Activated CD4-positive, CD25-positive, alpha-beta regulatory T cell treated with anti-CD3 and anti-CD28 coated beads, Interleukin-2, amount 50 U/mL, for 72 hours (primary cell): ENCODE measurements at places on chromosomes 7 and 10.

DNA sequence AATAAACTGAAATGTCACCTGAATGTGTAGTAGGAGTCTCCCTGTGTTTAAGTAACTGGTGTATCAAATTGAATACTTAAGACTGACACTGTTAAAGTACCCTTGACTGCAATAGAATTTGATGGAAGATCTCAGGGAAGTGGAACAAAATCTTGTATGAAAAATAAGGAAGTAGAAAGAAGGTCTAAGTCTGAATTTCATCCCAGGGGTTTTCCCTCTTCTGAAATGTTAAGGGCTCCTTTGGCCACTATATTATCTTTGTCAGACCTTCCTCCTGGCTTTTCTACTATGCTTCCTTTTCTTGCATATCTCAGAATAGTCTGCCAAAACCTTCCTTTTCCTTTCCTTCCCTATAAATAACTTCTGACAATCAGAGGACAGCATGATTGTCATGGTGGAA is 59.6 kb downstream of the BLNK start:
- DNase-seq = no peak

DNA sequence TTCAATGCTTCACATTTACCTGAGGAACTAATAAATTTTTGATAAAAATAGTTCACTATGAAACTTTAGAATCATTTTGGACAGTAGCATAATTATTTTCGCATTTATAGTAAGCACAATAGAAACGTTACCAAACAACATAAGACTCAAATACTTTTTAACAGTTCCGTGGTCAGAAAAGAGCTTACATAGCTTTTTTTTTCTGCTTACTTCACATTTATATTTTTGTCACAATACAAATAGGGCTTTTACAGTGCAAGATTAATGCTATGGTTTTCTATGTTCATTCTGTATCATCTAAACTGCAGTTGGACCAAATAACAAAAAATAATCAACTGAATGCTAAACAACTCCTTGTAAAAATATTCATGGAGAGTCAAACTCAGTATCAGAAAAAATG is 26.5 kb upstream of the RHOBTB1 start:
- no peak for DNase-seq

DNA sequence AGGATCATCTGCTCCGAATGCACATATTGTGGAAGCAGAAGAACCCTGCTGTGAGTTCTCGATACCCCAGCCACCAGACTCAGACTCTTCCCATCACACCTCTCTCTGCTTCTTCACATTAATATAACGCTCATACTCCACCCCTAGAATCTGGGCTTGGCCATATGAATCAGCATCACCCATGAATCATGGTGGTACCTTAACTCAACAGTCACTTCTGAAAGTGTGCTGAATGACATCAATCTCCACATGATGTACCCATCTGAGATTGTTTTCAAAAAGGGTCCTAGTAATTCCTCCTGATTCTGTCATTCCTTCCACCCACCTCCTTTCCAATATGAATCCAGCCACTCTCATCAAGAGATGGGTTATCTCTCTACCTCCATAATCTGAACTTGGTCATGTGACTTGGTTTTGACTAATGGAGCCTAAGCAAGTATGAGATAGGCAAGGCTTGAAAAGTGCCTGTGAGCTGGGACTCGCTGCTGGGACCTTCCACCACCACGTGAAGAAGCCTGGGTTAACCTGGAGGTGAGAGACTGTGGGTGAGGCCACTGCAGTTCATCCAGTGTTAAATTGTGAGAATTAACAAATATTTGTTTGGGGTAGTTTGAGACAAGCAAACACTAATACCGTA is 15.4 kb downstream of the YWHAG start:
- DNase-seq = no peak

DNA sequence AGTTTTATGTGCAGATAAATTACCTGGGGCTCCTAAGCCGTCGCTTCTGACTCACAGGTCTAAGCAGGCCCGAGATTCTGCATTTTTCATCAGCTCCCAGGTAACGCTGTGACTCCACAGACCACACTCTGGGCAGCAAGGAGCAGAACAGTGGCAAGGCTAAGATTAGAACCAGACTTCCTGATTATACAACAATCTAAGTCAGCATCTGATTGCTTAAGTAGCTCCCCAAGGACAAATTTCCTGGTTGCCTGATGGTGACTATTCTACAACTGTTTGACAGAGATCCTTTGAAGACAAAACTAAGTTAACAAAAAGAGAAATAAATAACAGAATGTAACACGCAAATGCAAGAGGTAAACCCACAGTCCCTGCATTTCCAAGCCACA is 69.0 kb downstream of the CREB3L2 start:
- DNase-seq = no peak

DNA sequence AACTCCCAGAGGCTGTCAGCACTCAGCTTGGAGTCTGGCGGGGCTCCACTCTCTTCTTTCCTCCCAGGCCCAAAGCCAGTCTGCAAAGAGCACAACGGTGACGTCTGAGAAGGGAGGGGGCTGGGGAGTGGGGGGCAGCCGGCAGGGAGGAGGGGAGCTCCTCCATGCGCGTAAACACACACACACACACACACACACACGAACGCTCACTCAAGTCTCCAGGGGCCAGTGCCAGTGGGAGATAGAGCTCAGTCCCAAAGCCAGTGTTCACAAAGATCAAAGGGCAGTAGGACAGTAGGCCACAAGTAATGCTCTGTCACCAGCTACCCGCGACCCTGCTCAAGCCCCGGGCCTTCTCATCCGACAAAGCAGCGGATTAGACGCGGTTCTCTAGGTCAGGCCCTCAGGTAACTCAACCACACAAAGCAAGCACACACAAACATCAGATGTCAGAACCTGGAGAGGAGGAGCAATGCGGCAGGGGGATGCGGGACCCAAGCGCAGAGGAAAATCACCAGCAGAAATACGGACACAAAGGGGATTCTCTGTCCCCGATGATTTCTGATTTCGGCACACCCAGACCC is 19.9 kb downstream of the TCAF1 start:
- DNase-seq = no peak

GRCh38 chr7:145919712-145920111 is 196.9 kb upstream of the CNTNAP2 start:
- DNase-seq = no peak

- no peak for DNase-seq
These were observed 330.6 kb downstream of the CCSER2 start for GRCh38 chr10:84659027-84659426.

- DNase-seq = no peak
These were observed 175.3 kb downstream of the MDFIC start for GRCh38 chr7:115097175-115097671.

GRCh38 chr7:85074-85882 is 107.1 kb upstream of the FAM20C start:
- no peak for DNase-seq

GRCh38 chr10:78082636-78083035 is 49.0 kb downstream of the RPS24 start:
- DNase-seq = no peak

GRCh38 chr10:50604049-50604640 is 19.6 kb downstream of the SGMS1 start:
- DNase-seq = no peak

DNA sequence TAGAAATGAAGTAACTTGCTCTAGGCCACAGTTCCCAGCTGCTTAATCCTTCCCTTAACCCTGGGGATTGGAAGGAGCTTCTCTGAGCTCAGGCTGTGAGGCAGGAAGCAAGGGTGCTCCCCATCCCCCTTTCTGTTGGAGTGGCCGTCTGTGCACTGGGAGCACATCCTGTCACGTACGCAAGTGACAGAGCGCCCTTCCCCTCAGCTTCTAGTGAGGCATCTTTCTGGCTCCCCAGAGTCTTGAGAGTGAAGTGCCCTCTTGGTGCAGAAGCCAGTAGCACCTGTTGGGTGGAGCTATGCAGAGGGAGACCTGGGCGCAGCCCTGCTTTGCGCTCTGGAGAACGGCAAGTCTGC is 47.8 kb downstream of the SHH start:
- DNase-seq = no peak

DNA sequence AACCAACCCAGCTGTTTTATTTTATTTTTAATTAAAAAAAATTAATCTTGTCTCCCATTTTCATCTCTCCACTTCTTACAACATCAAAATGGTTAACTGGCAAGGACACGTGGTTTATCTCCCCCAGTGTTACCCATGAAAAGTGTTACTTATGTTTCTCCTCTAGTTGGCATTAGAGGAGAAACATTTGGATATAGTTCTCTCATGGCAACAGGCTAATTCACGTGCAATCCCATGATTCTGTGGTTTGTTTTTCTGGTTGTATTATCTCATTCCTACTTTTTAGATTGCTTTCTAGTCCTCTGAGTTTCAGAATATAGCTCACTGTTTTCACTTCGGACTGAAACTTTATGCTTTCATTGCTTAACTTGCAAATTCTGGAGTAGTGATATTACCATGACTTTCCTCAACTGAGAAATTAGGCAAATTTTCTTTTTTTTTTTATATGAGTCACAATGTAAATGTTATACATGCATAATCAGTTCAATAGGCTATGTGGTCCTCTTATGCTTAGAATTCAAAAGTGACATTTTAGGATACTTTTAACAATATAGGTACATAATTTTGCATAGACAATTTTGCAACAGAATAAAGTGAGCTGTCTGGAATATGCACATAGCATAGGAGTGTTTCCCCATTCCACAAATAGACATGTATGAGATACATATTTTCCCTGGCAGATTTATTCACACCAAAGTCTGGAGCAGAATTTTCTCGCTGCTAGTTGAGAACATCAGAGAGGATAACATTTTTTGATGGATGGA is 43.0 kb downstream of the LHFPL3 start:
- DNase-seq = no peak

DNA sequence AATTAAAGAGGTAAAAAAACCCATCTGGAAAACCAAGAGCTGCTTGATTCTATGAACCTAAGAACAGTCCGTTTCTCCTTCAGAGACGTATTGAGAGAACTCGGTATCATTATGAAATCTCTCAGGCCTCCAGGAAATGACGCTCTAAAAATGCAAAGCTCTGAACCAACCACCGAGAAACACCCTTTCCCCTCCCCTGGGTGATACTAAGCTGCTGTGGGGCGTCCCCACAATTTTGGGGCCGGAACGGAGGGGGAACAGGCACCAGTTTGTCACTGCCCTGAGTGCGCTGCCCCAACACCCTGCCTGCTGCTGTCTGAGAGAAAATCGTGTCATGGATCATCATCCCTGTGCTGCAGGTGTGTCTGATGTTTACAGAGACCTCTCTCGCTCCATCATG is 509.5 kb downstream of the DNAJB6 start:
- DNase-seq = peak; percentile 19

DNA sequence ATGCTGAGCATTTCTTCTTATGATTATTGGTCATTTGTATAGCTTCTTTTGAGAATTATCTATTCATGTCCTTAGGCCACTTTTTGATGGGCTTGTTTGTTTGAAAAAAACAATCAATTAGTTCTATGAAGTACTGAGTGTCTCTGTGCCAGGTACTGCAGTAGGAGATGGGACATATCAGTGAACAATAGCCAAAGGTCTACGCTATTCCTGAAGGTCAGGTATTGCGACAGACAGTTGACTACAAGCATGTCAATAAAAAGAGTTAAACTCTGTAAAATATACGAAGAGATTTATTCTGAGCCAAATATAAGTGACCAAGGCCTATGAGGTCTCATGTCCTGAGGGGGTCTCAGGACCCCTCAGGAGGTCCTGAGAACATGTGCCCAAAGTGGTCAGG is 122.1 kb upstream of the NFE2L3 start:
- no peak for DNase-seq

DNA sequence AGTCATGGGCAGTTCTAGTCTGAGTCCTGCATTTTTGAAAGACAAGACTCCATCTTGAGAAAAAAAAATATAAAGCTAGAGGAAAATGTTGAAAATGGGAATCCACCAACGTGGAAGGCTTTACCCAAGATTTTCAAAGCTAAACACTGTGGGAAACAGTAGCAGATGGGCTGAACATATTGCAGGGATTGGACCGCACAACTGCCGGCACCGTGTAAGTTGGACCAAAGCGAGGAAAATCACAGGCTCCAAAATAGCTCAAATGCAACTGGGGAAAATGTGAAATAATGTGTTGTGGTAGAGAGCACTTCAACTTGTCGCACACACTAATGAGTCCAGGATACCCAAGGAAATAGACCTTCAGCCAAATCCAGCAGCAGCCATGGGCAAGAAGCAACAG is 26.4 kb upstream of the ADRB1 start:
- DNase-seq = no peak

DNA sequence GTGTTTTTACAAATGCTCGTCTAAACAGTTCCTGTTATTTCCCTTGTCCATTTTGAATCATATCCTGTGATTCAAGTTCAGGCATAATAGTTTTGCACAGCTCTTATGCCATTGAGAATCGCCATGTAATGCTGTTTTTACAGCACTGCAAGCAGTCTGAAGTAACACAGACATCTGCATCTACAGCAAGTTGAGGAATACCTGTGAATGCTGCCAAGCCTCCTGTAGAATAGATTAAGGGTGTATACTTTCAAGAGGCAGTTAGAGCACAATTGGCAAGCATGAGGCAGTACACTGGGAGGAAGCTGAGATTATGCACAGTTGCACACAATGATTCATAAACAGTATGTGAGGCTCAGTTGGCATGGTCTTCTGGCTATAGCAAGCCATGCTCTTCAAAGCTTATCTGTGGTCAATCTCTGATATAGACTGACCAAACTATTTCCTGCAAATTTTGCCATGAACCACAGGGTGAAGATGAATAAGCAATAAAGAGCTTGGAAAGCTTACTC is 121.9 kb upstream of the AKR1E2 start:
- DNase-seq = no peak

DNA sequence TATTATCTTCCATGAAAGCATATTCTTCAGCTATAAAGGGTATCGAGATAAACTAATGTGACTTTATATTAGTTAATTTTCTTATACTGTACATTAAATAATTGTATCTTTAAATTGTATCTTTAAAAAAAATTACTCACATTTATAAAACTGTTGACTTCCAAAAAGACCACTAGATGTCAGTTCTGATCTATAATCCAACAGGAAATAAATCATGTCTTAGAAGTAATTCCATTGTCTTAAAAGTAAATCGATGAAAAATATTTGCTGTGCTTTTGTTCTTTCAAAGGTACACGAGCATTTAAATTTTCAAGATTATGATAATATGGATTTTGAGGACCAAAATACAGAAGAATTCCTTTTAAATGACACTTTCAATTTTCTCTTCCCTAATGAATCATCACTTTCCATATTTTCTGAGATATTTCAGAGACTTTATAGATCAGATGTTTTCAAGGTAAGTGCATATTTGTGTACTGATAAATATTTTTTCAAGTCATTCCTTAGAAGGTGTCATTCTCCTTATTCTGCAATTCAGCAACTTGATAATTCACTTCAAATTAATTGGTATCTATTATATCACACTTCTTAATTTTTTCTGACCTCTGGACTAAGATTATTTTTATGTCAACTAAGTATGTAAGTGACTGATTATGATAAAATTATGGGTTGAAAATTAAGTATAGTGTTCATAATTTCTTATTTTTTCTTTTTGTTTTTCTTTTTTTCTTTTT is 138.5 kb downstream of the CPED1 start:
- DNase-seq = no peak

- DNase-seq = no peak
These were observed 123.6 kb downstream of the PRLHR start for GRCh38 chr10:118471863-118472262.

- no peak for DNase-seq
These were observed 47.0 kb upstream of the LAMB1 start for GRCh38 chr7:108049962-108050361.

- DNase-seq = no peak
These were observed 64.3 kb downstream of the GTF2IRD1 start for GRCh38 chr7:74518041-74518440.
